ENCODE measurements at places on chromosomes 5 and 9.

DNA sequence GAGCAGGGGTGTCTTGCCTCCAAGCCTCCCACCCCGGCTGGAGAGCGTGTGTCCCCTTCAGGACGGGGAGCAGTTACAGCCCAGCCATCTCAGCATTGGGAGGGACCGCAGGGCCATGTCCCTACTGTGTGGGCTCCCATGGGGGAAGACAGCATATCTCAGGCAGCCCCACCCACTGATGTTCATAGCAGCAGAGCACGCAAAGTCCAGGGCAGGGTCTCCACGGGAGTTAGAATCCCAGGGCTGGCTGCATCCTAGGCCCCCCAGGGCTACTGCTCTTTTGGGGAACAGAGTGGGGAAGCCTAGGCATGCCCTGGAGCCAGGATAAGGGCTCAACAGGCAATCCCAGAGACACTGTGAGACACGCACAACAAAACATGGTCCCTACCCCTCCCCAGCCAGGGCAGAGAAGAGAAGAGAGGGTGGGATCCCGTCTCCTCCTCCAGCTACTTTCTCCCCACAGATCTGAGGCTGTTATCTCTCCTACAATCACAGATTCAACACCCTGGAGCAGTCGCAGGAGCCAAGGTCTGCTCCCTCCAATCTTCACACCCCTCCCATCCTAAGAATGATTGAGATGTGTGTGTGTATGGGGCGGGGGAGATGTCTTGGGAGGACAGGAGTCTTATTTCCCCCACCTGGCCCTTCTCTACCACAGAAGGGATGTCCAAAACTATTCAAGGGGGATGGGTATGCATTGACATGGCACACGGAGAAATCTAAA, 3.4 kb downstream of the CNTFR start:
- no peak for DNase-seq

DNA sequence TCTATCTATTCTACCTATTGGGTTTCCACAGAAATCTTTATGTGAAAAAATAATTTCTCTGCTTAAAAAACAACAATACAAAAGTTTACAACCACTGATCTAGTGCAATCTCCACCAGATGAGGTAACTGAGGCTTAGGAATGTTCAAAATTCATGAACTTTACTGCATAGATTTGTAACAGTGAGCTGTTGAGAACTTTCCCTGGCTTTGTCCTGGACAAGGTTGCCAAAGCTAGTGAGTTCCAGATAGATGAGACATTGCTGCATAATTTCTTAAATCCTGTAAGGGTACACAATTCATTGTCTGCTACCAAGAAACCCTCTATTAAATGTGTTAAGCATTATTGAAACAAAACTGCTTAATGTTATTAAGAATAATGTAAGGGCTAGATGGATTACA, 102.7 kb downstream of the OSMR start:
- no peak for DNase-seq

DNA sequence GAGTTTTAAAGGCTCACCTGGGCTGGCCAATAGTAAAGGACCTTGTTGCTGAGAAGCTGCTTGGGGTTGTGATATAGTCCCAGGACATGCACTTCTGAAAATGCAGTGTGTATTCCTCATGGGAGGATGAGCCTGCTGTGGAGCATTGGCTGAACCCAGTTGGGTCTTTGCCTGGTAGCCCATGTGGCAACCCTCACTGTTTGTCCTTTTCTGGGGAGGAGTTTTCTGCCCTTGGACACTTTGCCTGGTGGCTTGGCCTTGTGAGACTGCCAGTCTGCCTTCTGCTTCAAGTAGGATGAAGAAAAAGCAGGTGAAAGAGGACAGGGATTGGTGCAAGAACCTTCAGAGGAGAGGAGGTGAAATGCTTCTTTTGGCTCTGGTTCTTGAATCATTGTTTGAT, 4.0 kb downstream of the TENT4A start:
- DNase-seq: no peak

DNA sequence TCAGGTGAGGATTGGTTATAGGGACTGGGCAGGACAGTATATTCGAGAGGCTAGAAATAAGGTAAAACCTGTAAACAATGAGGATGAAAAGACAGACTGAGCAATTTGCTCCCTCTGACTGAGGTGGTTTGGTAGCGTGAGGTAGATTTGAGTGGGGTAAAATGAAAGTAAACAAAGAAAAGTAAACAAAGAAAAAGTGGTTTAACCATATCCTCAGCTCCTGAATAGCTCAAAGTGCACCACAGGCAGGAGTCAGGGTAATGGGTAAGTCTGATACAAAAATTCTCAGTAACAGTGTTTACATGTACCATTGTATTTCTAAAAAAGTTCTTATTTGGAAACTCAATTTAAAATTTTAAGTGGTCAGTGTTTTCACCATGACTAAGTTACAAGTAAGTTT, 203.1 kb upstream of the ARRDC3 start:
- no peak for DNase-seq

DNA sequence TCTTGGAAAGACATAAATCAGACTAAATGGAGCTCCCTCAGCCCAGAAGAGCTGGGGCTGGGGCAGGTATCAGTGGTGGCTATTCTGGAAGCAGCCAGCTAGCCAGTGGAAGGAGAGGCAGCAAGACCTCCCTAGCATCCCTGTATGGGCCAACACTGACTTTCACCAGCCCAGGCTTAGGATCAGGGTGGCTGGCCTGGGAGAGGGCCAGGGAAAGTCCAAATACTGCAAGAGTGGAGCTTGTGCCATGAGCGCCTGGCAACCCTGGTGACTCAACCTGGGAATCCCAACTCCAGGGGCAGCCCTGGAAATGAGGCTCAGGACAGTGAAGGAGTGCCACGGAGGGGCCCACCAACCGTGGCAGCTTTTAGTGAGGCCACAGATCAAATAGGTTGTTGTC, 7.6 kb upstream of the IRF1 start:
- DNase-seq: no peak

- DNase-seq: no peak
Observed at GRCh38 chr9:85142496-85142911, 473.0 kb downstream of the NTRK2 start.

DNA sequence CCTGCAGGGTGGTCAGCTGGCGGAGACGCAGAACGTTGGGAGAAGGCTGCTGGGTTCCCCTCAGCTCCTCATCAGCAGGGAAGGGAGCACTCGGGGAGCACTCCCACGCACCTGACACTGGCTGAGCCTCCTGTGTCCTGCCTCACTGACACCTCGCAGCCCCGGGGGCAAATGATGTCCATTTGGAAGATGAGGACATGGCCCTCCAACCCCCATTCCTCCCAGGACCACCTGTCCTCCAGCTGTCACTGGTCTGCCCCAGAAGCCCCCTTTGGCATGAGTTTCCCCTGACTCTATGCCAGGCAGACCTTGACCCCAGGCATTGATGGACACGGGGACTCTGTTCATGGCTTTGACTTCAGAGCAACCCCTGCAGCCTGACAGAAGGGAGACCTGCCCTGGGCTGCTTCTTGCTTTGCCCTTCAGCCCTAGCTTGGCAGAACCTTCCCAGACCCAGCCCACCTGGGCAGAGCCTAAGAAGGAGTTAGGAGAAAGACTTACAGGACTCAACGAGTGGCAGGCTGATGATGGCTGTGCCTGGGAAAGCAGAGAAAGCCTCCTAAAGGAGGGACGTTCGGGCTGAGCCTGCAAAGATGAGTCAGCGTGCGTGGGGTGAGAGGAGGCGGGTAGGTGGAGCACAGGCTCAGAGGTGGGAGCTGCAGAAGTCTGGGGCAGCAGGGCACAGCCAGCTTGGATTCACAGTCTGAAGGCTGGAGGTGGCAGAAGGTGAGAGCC, 90.6 kb downstream of the LMX1B start:
- no peak for DNase-seq

- peak; percentile 82 for DNase-seq
Observed at GRCh38 chr5:180209137-180209581, at the start of gene RASGEF1C. Gene RASGEF1C, minus strand, starts transcription at chr5:180209211. Its CDS starts 71,159 bp downstream, at chr5:180138052.

GRCh38 chr9:38091310-38092199, 22.5 kb upstream of the SHB start:
- DNase-seq: no peak

- no peak for DNase-seq
Observed at GRCh38 chr9:134751622-134752021, 110.0 kb downstream of the COL5A1 start.

DNA sequence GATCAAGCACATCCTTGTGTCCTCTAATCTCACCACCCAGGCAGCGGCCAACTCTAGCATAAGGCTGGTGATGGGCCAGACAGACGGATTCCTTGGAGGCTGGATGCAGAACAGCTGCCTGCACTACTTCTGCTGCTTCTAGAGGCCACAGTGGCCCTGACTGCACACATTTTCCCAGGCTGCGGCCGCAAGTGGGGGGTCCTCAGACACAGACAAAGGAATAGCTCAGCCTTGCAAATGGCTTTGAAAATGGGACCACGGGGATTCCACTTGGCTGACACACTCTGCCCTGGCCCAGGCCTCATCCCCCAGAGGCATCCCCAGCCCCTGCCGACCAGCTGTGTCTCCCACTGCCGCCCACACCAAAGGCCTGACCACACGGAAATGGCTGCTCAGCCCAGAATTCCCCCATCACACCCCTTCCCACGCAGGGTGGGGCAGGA, 540.8 kb downstream of the BNC2 start:
- no peak for DNase-seq

GRCh38 chr5:10660720-10661387, 97.0 kb downstream of the ANKRD33B start:
- peak; percentile 21 for DNase-seq

- DNase-seq: no peak
Observed at GRCh38 chr5:5080790-5081189, 59.3 kb upstream of the ADAMTS16 start.

DNA sequence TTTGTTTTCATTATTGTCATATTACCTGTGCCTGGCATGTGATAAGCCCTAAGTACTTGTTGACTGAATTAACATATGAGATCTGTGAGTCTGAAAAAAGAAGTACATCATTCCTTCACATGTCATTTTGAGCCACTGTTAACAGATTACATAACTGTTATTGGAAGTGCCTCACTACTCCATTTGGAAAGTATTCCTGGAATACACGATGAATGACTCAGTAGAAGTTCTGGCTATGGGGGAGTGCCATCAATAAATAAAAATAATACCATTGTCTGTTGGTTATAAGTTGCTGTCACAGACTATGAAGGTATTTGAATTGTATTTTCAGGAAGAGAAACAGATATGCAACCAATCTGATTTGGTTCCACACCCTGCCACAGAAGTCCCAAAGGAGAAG, 12.9 kb downstream of the NIPSNAP3B start:
- DNase-seq: no peak

DNA sequence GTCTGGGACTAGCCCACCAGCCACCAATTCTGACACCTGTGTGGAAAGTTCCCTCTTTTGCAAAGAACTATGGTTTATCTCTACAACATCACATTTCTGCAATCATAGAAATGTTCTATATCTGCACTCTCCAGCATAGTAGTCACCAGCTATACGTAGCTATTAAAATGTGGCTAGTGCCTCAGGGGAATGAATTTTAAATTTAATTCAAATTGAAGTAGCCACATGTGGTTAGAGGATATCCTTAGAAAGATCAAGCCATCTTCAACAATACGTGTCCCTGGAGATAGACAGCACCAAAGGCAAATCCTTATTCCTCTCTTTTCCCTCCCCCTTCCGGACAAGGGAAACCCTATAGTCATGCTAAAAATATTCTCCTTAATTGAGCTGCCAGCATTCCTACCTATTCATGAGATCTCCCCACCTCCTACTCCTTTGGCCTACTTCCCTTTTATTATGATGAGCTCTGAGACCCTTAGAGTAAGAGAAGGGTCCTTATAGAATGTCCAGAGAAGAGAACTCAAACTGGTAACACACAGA, 11.1 kb downstream of the LCP2 start:
- DNase-seq: no peak

DNA sequence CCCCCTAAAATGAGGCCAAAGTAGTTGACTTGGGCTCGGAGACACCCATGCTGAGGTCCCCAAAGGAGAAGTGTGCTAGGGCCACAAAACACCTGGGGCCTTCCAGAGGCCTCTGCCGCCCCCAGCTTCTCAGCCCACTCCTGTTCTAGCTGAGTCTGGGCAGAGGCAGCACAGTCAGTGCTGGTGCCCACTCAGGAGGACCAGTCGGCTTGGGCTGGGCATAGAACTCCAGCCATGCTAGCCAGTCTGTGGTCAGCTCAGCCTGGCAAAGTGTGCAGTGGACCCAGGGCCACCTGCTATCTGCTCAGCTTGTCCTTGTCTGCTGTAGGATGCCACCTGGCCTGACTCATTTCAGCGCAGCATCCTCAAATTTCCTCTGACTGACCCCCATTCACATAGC, 254.6 kb downstream of the FSTL4 start:
- DNase-seq: no peak

DNA sequence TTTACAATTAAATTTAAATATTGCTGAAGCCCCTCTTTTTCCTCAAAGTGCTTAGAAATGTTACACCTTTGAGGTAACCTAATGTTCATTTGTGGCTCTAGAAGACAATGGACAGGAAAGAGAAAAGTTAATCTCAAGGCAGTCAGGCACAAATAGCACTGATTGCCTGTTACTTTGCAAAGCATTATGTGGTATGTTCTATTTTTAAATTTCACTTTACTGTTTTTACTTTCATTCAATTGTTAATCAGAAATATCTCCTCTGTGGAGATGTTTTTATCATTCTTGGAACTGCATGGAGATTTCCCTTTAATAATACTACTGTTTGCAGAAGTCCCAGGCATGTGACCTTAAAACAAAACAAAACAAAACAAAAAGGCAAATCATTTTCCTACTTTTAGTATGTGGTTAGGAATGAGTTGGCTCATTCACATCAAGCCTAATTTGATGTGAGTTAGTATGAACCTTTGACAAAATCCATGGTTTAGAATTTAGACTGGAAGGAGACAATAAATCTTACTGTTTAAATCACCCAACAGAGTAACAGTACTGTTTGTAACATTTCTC, 67.5 kb downstream of the CWC27 start:
- DNase-seq: no peak

GRCh38 chr5:63249960-63250359, 671.3 kb downstream of the LRRC70 start:
- DNase-seq: no peak

DNA sequence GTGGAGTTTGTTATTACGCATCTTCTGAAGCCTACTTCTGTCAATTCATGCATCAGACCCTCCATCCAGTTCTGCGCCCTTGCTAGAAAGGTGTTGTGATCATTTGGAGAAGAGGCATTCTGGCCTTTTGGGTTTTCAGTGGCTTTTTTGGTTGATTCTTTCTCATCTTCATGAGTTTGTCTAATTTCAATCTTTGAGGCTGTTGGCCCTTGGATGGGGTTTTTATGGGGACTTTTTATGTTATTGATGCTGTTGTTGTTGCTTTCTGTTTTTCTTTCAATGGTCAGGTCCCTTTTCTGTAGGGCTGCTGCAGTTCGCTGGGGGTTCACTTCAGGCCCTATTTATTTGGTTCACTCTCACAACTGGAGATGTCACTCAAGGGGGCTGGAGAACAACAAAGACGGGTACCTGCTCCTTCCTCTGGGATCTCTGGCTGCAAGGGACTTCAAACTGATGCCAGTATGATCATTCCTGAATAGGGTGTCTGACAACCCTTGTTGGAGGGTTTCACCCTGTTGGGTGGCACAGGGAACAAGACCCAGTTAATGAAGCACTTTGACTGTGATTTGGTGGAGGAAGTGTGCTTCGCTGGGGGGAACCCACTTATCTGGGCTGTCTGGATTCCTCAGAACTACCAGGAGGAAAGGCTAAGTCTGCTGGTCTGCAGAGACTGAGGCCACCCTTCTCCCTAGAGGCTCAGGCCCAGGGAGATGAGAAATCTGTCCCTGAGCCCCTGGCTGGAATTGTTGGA, 226.7 kb upstream of the PTGER4 start:
- no peak for DNase-seq

- peak; percentile 11 for DNase-seq
Observed at GRCh38 chr9:110427497-110428104, 89.9 kb upstream of the TXNDC8 start.

Measured in germinal center (tissue), 1 donor.